ENCODE measurements at places on chromosomes 3 and 15.

- DNase-seq, result peak; percentile 33
Observed at GRCh38 chr3:72255791-72256559, 471.0 kb upstream of the PROK2 start.

- DNase-seq, result no peak
Observed at GRCh38 chr3:150082898-150083654, 112.4 kb upstream of the PFN2 start.

DNA sequence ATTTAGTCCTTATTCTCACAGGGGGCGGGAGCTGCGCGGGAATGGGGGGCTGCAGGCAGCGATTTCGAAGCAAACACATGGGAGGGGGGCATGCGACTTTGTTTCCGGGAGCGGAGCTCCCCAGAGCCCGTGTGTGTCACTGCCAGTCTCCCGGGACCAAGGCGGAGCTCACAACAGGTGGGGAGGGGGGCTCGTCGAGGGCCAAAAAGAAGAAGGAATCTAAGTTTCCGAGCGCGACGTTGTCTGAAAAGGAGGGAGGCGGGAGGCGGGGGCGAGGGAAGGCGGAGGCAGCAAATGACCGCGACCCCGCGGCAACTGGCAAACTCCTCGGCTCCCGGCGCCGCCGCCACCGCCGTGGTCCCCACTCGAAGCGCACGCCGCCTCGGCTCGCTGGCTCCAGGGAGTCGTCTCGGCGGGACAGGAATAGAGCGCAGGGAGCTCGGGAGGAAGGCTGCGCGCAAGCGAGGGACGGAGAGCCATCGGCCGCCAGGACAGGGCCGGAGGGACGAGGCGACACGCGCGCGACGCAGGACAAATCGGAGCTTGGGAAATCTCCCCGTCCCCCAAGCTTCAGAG, 1.4 kb downstream of the FOXP1 start:
- DNase-seq, result peak; percentile 73

- DNase-seq, result no peak
Observed at GRCh38 chr3:101954936-101955335, 105.6 kb downstream of the NFKBIZ start.

- DNase-seq, result peak; percentile 89
Observed at GRCh38 chr15:98787936-98788757, 139.8 kb downstream of the IGF1R start.

GRCh38 chr3:72032441-72033135, 247.6 kb upstream of the PROK2 start:
- peak; percentile 76 for DNase-seq

DNA sequence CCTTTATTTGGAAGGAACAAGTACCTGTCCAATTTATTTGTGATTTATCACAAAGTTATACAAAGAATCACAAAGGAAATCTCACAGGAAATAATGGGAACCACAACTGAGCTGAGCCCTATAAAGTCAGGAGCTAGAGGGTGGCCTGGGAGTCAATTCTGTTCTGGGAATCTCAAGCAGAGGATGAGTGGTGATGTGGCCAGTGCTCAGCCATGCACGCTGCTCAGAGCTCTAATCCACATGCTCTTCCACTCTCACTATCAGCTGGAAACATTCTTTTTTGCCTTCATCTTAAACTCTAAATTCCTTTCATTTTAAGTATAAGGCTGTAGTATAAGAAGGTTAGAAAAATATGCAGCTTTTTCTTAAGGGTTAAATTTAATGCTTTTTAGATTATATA, 36.6 kb downstream of the UACA start:
- no peak for DNase-seq

DNA sequence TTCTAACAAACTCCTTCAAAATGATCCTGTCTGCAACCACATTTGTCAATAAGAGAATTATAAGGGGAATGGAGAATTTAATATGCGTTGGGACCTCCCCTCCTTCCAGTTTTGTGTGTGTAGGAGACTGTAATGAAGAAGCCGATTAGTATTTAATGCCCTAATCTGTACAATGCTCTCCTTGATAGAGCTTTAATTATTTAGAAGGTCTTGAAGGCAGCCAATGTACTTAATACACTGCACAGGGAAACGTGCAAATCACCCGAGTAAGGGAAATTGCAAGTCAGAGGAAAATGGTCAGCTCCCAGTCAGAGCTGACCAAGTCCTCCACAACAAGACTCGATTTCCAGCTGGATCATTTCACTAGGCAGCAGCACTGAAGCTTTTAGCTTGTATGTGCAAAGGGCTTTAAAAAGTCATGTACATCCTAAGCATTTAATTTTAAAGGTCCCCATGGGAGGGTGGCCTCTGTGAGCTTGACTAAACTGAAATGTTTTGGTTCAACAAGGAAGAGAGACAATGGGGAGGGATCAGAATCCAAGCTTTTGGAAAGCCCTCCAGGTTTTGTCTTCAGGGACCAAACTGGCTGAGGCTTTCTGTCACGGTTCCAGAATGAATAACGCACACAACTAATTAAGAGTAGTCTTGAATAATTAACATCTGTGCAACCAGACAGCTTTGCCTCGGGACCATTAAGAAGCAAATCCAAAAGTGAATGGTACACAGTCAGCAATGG, 159.8 kb upstream of the MITF start:
- no peak for DNase-seq

DNA sequence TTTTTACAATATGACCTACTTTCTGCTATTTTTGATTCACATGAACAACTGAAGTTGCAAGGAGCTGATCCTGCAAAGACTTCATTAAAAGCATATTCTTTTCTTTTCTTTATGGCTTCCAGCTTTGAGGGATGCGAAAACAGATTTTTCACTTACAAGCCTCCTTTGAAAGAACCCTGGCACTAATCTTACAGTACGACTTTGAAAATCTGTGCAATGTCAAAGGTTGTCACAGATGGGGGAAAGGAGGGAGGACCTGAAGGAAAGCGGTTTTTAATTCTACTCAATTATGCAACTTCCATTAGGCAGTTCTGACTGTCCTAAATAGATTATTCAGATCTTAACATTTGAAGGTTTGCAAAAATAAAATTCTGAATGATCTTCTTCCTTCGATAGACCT, 130.5 kb downstream of the TNIK start:
- DNase-seq, result no peak

DNA sequence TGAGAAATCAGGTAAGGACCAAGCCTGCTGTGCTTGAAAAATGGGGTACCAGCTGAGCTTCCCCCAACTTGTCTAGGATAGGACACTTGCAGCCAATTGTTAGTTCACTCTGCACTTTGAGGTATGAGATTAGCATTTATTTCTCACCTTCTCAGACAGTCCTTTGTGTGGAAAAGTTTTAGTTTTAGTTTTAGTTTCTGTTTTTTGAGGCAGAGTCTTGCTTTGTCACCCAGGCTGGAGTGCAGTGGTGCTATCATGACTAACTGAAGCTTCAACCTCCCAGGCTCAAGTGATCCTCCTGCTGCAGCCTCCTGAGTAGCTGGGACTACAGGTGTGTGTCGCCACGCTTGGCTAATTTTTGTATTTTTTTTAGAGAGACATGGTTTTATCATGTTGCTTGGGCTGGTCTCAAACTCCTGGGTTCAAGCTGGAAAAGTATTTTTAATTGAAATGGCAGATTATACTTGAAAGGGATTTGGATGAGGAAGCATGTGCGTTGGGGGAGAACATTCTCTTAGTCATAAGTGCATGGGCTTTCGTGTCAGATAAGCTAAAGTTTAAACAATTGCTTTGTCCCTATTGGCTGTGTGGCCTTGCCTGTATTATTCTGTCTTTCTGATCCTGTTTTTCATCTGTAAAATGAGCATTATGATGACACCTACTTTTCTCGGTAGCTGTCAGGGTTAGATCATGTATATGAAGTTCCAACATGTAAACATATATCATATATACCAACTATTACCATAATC, 25.2 kb upstream of the CCK start:
- DNase-seq, result no peak

GRCh38 chr3:153162513-153163392, 727 bp downstream of the RAP2B start:
- DNase-seq, result peak; percentile 65

DNA sequence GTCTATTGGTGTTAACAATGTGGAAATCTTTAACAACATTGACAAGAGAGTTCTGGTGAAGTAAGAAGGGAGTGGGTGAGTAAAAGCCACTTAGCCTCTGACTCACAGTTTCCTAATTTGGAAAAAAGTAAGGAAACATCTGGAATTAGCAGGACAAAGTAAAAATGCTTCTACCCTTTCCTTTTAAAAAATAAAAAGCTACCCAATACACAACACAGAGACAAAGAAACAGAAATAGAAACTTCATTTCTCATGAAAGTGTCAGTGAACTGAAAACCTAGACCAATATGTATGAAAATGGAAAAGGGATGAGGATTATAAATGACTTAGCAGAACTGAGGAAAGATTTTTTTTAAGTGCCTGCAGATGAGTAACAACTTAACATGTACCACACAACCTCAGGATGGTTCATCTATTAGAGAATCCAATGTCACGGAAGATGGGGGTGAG, 65.4 kb downstream of the SSR3 start:
- DNase-seq, result peak; percentile 34

GRCh38 chr15:34722439-34722836, 32.4 kb downstream of the GJD2 start:
- DNase-seq, result no peak

DNA sequence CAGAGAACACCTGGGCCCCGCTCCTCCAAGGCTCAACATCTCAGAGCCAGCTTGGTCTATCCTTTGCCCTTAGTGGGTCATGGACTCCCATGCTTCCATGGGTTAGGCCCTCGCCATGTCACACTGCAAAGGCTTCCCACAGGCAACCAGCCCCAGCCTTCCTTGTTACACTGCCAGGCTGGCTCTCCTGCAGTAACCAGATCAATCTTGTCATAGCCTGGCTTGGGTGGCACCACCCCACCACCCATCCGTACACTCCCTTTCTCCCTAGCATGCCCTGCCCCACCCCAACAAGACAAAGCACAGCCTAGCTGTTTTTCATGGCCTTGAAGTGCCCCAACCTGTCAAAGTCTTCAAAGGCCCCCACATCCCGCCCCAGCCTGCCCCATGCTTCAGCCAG, 30.5 kb downstream of the CA12 start:
- DNase-seq, result no peak

DNA sequence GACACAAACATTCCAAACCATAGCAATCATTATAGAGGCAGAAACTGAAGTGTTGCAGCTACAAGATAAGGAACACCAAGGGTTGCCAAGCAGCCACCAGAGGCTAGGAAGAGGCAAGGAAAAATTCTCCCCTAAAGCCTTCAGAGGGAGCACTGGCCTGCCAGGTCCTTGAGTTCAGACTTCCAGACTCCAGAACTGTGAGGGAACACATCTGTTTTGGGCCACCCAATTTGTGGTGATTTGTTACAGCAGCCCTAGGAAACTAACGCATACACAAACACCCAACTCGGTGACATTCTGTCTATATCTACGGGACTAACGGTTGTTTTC, 54.6 kb downstream of the MB21D2 start:
- DNase-seq, result no peak

DNA sequence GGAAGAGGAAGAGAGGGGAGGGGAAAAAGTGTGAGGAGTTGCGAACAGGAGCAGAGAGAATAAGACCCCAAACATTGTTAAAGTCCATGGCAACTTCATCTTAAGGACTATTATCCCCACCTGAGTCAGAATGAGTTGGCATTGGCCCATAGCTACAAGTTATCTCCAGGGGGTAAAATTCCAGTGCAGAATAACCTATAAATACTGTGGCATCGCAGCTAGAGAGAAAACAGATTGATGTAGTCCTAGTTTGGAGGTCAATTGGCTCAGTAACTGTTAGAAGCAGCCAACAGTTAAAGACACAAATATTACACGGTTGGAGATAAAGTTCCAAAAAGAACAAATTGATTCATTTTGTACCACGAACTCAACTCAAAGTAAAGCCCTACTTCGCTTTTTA, 313.9 kb upstream of the CCDC54 start:
- no peak for DNase-seq

DNA sequence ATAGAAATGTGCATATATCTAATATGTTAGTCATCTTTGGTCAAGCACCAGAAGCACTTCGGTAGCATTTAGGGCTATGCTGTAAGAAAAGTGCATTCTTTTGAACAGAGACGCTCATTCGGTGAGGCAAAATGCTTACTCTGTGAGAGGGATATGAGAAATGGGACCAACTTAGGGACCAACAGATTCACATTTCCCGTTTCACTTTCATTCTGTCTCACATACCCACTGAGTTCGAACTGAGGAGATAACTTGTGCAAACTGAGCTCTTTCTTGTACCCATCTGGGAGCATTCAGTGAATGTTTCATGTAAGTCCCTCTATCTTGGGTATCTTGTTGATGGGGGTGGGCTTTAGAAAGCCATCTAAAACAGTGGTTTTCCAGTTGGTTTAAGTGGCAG, 135.3 kb downstream of the FEZF2 start:
- DNase-seq, result no peak

DNA sequence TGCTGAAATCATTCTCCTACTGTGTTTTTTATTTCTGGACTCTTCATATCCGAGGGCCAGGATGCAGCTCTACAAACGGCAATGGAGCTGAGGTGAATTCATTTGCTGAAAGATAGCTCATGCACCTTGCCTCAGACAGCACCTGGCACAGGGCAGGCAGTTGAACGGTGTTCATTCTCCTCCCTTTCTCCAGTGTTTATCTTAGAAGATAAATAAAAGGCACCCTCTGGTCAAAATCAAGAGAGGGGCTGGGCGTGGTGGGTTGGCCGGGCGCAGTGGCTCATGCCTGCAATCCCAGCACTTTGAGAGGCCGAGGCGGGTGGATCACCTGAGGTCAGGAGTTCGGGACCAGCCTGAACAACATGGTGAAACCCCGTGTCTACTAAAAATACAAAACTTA, 79.3 kb upstream of the LMOD3 start:
- DNase-seq, result no peak

DNA sequence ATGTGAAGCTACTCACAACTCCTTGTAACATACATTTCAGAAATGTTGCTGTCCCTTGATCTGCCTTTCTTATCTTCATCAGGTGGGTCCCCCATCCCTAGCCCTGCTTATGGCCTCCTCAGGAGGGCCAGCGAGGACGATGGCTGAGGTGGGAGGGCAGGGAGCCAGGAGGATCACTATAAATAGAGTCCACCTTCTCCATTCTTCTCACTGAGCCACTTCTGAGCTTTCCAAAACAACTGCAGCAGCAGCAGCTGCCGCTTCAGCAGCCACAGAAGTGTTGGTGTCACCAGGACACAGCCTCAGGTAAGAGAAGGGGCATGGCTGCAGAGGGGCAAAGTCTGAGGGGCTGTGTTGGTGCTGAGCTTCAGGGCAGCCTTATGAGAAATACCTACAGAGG, 53.5 kb downstream of the ANAPC13 start:
- DNase-seq, result no peak

DNA sequence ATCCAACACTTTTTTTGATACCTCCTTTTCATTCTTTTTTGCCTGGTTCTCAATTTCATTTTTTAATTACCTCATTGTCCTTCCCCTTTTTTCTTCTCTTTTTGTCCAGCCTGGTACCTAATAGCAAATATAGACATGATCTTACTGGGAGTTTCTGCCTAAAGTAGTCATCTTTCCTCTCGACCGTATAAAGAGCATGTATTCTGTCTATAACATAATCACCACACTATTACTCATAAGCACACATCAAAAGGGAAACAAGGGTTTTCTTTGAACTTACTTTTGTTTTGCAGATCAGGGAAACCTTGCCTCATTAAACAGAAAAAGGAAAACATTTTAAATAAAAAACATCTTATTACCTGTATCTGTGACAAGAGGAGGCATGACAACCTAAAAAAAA, 33.0 kb downstream of the FAM98B start:
- DNase-seq, result peak; percentile 46
